ENCODE measurements at places on chromosomes 16 and 17. TPM values are rescaled to one million over a fixed set of nuclear protein-coding genes. Genes with fewer than 3 reads are reported as not detected.

PRAC1 gene
- not detected for total RNA-seq

PIK3R6 gene
- 18.3 TPM for total RNA-seq

CDYL2 gene
- 15.5 TPM for total RNA-seq

CES2 gene
- 34.0 TPM for total RNA-seq

KRT32 gene
- total RNA-seq, result not detected

C16orf74 gene
- total RNA-seq, result 0.21 TPM

ZNRF1 gene
- total RNA-seq, result 11.1 TPM

DBF4B gene
- 36.4 TPM for total RNA-seq

G6PC1 gene
- total RNA-seq, result not detected

CDH13 gene
- not detected for total RNA-seq

MT1M gene
- not detected for total RNA-seq

SOX15 gene
- 0.34 TPM for total RNA-seq

TRAPPC2L gene
- 61.2 TPM for total RNA-seq
